Daoy (cell line): ENCODE measurements at places on chromosomes 7 and 10. TPM values are rescaled to one million over a fixed set of nuclear protein-coding genes. Genes with fewer than 3 reads are reported as not detected.

FGF8 gene
- not detected in 2 replicates for total RNA-seq

CHRM2 gene
- total RNA-seq, result 0.06 and 0.51 TPM in 2 replicates

OR6B1 gene
- not detected in 2 replicates for total RNA-seq

CPED1 gene
- 0.15 and 1.6 TPM in 2 replicates for total RNA-seq

GJD4 gene
- total RNA-seq, result not detected in 2 replicates

CPN1 gene
- total RNA-seq, result not detected in 2 replicates
